ENCODE measurements at places on chromosomes 11 and 22.

DNA sequence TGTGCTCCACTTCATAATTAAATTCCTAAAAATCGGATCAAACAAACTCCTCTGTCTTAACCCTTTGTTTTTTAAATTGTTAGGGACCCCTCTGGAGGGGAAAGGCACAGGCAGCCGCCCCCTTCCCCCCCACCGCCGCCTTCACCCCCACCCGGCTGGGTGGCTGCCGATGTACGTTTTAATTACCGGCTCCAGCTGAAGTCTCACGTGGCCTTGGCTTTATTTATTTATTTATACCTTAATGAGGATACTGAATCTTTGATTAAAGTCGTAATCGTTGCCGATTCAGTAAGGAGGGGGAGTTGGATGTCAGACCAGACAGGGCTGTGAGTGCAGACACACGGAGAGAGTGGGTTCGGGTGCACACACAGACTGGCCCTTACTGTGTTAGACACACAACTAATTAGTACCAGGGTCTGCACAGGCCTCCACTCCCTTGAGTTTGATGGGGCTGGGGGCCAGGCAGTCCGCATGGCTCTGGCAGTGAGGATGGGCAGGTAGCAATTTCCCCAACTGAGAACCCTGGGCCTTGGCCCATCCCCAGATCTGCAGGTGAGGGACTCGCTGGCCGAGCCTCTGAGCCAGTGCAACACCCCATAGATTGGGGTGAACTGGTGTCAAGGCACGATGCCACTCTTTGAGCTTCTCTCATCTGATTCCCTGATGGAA, 51.3 kb upstream of the NNMT start:
- DNase-seq: no peak

GRCh38 chr22:32951807-32952153, 106.4 kb downstream of the SYN3 start:
- DNase-seq: no peak

GRCh38 chr11:134951305-134951700, 539.3 kb upstream of the B3GAT1 start:
- peak; percentile 73 for DNase-seq

DNA sequence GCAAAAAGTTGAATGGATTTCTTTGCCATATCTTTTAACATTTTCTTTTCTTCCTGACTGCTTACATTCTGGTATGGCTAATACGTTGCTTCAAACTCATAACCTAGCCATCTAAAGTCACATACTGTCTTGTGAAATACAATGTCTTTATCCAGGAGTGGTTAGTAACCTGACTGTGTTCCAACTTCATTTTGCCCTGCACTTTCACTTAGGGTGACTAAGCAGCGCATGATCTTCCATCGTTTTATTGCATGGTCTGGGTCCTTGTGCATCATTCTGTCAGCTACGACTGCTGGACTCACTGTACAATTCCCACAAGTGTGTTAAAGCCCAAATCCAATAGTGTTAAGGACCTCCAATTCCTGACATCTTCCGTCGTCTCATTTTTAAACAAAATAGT, 403.2 kb downstream of the NTM start:
- no peak for DNase-seq

DNA sequence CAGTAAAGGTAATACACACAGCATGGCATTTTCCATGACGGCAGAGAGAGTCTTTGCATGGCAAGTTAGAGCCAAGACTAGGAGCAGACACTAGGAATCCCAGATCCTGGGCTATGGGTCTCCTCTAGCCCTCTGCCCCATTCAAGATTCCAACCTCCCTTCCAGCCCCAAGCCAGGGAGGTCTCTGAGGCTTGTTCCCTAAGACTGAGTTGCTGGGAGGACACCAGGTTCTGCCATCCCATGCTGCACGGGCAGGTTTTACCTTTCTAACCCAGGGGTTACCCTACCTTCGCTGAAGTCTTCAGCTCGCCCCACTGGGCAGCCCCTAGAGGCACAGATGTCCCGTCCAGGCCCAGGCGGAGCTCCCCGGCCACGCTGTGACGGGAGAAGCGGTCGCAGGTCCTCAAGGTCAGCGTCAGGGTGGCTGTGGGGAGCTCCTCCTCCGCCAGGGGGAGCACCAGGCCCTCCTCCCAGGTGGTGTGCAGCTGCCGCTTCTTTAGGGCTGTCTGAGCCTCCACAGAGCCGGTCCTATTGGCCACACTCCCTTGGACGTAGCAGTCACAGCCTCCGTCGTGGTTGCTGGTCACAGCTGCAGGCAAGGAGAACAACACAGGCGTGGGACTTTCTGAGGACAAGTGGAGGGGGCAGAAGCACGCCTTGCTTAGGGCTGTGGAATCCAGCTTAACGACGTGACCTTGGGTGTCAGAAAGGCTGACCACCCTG, 33.8 kb downstream of the SYT13 start:
- peak; percentile 49 for DNase-seq

- DNase-seq: no peak
These were observed 466 bp downstream of the FAM168A start for GRCh38 chr11:73597336-73597955.

DNA sequence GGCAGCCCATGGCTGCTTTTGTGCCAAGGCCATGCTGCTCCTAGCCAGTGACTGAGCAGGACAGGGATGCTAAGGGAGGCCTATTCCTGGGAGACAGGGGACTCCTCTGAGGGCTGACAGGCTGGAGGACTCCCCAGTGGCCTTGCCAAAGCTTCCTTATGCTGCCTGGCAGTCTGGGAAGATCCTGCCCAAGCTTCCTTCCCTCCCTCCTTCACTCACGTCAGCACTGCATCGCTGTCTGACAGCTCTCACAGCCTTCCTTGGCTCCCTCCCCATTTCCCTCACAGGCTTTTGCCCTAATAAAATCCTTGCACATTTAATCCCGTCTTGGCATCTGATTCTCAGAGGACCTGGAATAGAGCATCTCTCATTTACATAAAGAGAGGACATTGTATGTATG, 26.5 kb downstream of the HTR3A start:
- DNase-seq: no peak

DNA sequence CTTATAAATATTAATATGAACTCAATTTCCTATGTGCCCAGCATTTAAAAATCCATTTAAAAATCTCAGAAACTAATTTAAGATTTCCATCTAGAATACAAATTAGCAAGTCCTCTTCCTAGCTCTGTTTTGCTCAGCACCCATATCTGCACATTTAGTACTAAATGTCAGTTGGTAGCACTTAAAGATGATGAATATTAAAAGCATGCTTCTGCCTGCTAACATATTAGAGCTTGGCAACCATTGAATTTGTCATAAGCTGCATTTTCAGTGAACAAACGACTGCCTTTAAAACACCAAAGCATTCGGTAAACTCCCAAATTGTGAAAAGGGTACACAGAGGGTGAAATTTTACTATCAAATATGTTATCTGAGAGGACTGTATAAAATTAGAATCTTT, 177.7 kb downstream of the CADM1 start:
- no peak for DNase-seq

GRCh38 chr11:122524898-122525297, 130.6 kb upstream of the UBASH3B start:
- no peak for DNase-seq

DNA sequence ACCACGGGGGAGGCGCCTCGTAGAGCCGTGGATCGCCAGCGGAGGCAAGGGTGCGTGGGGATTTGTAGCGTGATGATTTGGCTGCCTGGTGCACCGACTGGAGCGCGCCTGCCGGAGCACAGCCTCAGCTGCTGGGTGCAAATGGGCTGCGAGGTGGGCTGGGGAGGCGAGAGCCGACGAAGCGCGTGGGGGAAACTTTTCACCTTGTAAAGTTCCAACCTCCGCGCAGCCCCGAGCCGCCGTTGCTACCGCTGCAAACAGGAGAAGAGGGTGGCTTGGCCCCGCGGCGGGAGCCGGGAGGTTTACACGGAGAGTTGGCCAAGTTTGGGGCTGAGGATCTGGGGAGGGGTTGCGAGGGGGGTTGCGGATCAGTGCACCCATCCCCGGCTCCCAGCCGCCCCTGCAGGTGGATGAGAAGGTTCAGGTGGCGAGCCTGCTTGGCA, 528 bp downstream of the FAT3 start:
- DNase-seq: no peak

DNA sequence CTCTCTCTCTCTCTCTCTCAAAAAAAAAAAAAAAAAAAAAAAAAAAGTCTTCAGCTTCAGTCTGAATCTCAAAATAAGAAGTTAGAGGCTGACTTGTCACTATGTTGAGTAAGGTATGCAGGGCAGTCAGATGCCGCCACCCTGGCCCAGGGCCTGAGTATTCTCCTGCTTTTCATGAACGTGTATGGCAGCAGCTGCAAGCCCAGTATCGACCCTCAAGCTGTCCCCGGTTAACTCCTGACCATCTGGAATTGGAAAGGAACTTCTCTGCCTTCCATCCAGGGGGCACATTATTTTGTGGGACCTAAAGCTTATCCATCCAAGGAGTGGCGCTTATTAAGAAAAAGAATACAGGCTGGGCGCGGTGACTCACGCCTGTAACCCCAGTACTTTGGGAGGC, 11.4 kb downstream of the MRGPRD start:
- no peak for DNase-seq

GRCh38 chr22:40583053-40583741, 53.3 kb downstream of the MRTFA start:
- no peak for DNase-seq

Measured in AG10803 (cell line).